ENCODE measurements at places on chromosomes 16 and 17. TPM values are rescaled to one million over a fixed set of nuclear protein-coding genes. Genes with fewer than 3 reads are reported as not detected.

Gene CA4
- not detected for total RNA-seq

DNA sequence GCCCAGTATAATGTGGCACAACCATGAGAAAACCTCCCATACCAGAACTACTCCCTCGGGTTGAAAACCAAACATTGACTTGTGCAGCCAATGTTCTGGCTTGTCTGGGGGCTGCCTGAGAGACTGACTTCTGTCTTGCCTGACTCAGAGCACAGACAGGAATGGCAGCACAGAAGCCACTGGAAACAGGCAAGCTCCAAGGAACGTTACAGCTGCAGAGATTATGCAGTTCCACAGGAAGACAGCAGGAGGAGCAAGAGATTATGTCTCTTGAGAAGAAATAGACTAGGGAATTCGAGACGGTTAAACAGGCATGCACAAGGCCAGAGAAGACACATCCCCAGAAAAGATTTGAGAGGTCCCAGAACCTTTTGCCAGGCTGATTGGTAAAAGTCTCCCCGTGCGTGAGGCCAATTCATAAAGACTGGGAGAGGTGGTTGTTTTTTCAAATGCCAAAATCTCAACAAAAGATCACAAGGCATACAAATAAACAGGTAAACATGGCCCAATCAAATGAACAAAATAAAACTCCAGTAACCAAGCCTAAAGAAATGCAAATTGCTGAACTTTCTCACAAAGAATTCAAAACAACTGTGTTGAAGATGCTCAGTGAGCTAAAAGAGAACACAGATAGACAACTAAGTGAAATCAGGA is 90.6 kb upstream of the CDH5 start:
- no peaks in the 10 kb centered on the region for H3K27me3 ChIP-seq
- peak; percentile 69 for DNase-seq
- H3K4me1 ChIP-seq: peaks cover 3% of the 10 kb centered on the region
- H3K27ac ChIP-seq: no peak overlapping the region
- H3K36me3 ChIP-seq: no peaks in the 10 kb centered on the region
- H3K4me3 ChIP-seq: no peak overlapping the region

DNA sequence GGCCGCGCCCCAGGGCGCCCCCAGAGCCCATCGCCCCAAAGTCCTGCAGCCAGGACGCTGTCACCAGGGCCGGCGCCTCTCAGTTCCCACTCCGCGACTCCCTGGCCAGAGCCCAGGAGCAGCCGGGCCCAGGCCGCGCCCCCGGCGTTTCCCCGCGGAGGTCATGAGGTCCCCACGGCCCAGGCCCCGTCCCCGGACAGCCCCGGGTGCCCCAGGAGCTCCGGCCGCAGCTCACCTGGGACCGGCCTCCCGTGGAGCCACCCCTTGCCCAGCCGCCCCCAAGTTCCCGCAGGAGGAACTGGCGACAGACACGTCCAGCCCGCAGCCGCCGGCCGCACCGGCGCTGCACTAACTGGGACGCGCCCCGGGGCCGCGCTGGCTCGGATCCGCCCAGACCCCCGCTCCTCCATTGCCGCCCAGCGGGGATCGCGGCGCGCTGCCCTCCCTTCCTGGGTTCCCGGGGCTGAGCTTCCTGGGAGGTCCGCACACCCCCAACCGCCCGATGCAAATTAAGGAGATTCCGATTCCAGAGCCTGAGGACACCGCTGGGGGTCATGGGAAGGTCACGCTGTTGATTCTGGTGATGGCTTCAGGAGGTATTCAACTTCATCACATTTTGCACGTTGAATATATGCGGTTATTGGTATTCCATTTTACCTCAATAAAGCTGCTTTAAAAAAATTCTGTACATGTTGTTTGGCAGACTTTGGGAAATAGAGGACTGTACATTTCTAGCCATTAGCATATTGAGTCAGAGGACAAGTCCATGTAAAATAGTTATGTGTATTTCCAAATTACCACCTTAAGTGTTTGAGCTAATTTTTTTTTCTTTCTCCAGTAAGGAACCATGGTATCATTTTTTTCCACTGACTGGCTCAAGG is 9.9 kb downstream of the AHSP start:
- H3K4me3 ChIP-seq: peak overlapping the region; percentile 42
- H3K27me3 ChIP-seq: peaks cover 60% of the 10 kb centered on the region
- no peaks in the 10 kb centered on the region for H3K36me3 ChIP-seq
- peaks cover 11% of the 10 kb centered on the region for H3K4me1 ChIP-seq

Gene CDH3
- total RNA-seq: 1.6 TPM

- no peak overlapping the region for H3K27ac ChIP-seq
- no peak for DNase-seq
- H3K36me3 ChIP-seq: no peaks in the 10 kb centered on the region
- H3K27me3 ChIP-seq: no peaks in the 10 kb centered on the region
- no peak overlapping the region for H3K4me3 ChIP-seq
Measured at GRCh38 chr16:85527042-85527766, 85.9 kb upstream of the GSE1 start.

GRCh38 chr17:12667299-12667958 is 1.7 kb downstream of the MYOCD start:
- H3K27ac ChIP-seq: peak overlapping the region; percentile 80
- H3K27me3 ChIP-seq: no peaks in the 10 kb centered on the region
- H3K4me3 ChIP-seq: peak overlapping the region; percentile 16
- H3K36me3 ChIP-seq: no peaks in the 10 kb centered on the region
- peaks cover 15% of the 10 kb centered on the region for H3K4me1 ChIP-seq

Gene CA5A
- not detected for total RNA-seq

GRCh38 chr17:30375661-30376060 is 3.1 kb upstream of the CPD start:
- H3K4me3 ChIP-seq: no peak overlapping the region
- H3K27ac ChIP-seq: no peak overlapping the region
- H3K4me1 ChIP-seq: peaks cover 40% of the 10 kb centered on the region
- no peaks in the 10 kb centered on the region for H3K36me3 ChIP-seq
- no peak for DNase-seq

- H3K27ac ChIP-seq: no peak within 1 kb of the TSS
- no peaks in the 10 kb centered on the region for H3K4me1 ChIP-seq
- no peaks in the 10 kb centered on the region for H3K36me3 ChIP-seq
- no peak for DNase-seq
Measured at GRCh38 chr17:45844695-45845375, at the start of gene SPPL2C. SPPL2C (plus strand) TSS chr17:45844881; CDS start chr17:45844907, 26 bp downstream.

Measured in stomach (tissue), 19 donors.